Right hindlimb (tissue), 1 donor: ENCODE measurements at places on chromosomes 7 and 10.

- no peak for DNase-seq
These were observed 123.2 kb downstream of the ST7 start for GRCh38 chr7:117076426-117076943.

- DNase-seq, result no peak
These were observed 39.5 kb downstream of the CNNM1 start for GRCh38 chr10:99368646-99369045.

DNA sequence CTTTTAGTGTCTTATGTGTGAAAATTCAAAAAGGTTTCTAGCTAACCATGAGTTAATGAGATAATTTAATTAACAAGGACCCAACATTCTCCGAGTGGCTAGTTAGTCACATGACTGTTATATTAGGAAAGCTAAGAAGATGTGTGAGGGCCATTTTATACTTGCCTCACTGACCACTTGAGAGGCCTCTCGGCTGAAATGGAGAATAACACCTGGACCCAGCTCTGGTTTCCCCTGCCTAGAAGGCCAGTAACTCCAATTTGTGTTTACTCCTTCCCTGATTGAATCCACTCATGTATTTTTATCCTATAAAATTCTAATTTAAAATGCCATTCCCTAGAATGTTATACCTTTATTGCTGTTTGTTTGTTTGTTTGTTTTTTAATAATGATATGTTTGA is 1091.2 kb downstream of the KCNMA1 start:
- no peak for DNase-seq

- DNase-seq, result no peak
These were observed 167.6 kb downstream of the GRID1 start for GRCh38 chr10:86199041-86199440.

GRCh38 chr10:13887761-13888160 is 301.0 kb downstream of the PRPF18 start:
- no peak for DNase-seq

DNA sequence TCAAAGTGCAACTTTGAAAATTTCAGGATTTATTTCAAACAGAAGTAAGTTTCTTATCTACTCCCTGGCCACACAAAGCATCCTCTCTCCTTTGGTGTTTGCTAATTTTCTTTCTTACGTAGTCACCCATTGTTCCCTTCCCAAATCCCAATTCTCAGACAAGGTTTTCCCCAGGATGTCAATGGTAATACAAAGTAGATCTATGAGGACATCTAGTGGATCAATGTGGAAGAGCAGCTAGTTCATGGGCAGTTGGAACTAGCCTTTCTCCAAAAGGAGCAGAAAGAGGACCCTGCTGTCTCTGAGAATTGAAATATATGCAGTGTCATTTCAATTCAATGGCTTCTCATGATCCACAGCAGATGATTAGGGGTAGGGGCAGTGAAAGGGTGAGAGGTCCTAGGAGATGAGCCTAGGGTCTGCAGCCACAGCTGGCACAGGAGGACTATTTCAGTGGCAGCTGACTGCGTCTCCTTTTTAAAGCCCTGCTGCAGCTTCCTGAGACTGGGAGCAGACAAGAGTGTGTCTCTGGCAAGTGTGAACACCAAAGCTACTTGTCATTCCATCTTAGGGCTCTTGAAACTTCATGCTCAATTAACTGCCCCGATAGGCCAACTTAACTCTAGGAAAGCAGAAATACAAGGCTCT is 632.6 kb downstream of the KCNMA1 start:
- DNase-seq, result peak; percentile 35

GRCh38 chr10:36612436-36612835 is 513.0 kb upstream of the ANKRD30A start:
- no peak for DNase-seq

DNA sequence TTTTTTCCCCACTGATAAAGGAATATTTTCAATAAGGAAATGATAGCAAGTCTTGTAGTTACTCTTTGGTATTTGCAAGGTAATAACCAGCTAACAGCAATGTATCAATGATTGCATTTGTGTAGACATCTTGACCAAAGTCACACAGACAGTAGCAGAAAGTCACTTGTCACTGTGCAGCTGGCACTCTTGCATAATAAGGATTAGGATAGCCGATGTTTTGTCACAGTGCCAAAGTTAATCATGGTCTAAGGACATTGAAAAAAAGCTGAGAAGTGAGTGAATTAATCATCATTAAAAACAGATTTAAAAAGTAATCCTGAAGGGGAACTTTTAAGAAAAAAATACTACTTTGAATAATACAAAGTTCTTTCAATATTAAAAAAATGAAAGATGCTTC is 834.3 kb upstream of the C7orf33 start:
- no peak for DNase-seq

GRCh38 chr10:129656642-129657041 is 189.6 kb downstream of the MGMT start:
- DNase-seq, result no peak

GRCh38 chr10:124992462-124993344 is 50.8 kb downstream of the ZRANB1 start:
- peak; percentile 71 for DNase-seq

DNA sequence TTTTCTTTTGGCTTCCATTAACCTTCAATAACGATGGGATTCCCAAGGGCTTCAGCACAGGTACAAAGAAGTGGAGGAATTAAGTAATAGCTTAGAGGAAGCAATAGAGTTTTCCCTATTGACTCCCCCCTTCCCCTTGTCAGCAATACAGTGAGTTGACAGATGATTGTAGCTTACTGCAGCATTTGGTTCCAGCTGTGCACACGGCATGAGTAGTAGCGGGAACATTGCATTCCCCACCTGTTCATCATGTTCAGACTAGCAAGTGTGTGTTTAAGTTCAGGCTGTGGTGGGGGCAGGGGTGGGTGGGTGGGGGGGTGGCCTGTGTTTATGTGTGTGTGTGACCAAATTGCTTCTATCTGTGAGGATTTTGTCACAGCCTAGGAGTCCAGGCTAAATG is 4.6 kb upstream of the ADRA2A start:
- DNase-seq, result no peak

DNA sequence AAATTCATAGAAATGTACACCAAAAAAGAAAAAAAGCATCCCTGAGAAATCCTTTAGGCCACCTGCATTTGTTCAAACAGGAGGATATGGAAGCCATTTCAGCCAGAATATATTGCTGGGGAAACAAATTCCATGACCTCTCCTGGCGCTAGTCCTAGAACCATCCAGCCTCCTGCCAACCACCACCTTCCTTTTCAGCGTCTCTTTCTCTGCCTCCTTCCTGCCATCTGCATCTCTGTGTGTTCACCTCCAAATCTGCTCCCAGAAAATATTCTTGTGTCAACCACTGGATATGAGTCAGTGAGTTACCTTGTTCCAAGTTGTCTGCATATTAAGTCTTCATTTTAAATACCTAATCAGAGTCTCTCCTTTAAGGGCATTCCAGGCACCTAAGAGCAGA is 50.6 kb upstream of the NPY start:
- DNase-seq, result no peak

GRCh38 chr7:102841290-102841689 is 71.5 kb upstream of the LRRC17 start:
- DNase-seq, result peak; percentile 66

GRCh38 chr10:21030091-21030490 is 133.0 kb upstream of the NEBL start:
- no peak for DNase-seq

GRCh38 chr7:139937715-139938114 is 108.7 kb downstream of the TBXAS1 start:
- DNase-seq, result no peak

DNA sequence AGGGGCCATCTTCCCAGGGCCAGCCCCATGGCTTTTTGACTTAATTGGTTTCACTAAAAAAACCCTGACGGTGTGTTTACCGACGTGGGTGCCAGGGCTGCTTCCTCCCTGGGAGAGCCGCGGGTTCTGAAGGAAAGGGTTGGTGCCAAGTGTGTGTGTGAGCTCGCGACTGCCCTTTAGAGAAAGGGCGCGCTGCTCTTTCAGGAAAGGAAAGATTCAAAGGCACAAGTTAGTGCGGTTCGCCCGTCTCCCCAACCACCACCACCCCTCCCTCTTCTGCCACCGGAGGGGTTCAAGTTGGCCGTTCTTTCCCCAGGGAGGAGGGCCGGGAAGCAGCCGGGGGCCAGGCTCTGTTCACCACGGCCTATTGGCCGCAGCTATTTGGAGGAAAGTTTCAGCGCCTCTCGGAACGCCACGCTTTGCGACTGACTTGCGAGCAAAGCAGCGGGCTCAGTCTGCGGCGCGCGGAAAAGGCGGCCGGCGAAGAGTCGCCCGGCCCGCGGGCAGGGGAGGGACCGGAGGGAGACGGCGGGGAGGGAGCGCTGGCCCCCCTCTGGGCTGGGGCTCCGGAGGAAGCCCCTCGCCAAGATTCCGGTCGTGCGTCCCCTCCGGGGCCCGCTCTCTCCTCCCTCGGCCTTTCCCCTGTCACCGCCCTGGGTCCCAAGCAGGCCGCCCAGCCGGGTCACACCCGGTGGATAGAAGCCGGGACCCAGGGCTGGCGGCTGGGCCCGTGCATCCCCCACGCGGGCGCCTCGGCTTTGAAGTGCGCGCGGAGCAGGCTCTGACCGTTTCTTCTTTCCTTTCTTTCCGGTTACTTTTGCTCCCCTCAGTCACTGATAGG is 165.9 kb upstream of the PPP1R3A start:
- peak; percentile 82 for DNase-seq

GRCh38 chr7:133645884-133646391 is 393.1 kb downstream of the EXOC4 start:
- DNase-seq, result no peak

DNA sequence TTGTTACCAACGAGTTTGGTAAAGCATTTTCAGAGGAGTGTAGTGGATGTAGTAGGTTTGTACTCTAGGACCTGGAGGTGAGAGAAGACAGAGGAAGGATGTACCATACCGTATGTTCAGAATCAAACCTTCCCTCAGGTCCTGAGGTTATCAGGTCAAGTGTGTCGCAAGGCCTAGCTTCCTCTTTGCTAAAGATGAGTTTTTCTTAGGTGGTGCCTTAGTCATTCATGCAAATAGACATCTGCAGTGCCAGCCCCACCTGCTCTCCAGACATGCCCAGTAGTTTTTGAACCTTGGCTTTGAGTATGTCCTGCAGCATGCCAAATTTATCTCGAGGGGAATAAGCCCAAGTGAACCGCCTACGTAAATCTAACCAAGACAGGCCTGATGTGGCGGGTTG is 71.3 kb downstream of the HDAC9 start:
- DNase-seq, result no peak

DNA sequence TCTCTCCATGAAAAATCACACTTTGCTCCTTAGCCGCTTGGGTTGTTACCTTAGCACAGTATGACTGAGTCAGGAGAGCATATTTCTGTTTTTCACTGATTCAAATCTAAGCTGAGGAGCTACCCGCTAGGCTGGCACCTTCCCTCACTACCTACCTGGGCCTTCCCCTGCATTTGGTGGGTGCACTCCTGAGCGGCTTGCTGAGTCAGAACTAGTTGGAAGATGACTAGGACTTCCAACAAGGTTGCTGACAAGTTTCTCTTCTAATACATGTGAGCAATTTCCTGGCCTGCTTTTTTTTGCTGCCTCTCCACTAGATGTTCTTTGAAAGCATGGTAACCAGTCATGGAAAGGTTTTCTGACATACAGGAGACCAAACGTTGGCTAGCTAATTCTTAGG is 43.8 kb upstream of the SEC61G start:
- no peak for DNase-seq

GRCh38 chr10:103693812-103694205 is 161.6 kb downstream of the SH3PXD2A start:
- no peak for DNase-seq

GRCh38 chr10:78194050-78194449 is 160.4 kb downstream of the RPS24 start:
- DNase-seq, result no peak

- DNase-seq, result peak; percentile 63
These were observed 32.9 kb upstream of the ANKRD2 start for GRCh38 chr10:97539523-97540200.

GRCh38 chr10:118669020-118669791 is 73.8 kb upstream of the PRLHR start:
- peak; percentile 65 for DNase-seq

DNA sequence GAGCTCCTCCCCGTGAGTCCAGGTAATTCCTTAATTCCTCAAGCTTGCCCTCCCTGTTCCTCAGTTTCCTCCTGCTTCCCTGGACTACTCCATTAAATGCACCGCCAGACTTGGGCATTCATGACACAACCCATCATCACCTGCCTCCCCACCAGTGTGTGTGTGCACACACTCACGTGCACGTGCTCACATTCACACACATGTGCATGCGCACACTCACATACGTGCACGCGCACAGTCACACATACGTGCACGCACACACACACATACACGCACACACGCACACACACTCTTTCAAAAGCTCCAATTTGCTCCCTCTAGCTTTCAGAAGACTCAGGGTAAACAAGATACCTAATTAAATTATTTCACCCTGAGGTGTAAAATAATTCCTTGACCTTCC is 216.7 kb downstream of the FAM107B start:
- DNase-seq, result no peak

DNA sequence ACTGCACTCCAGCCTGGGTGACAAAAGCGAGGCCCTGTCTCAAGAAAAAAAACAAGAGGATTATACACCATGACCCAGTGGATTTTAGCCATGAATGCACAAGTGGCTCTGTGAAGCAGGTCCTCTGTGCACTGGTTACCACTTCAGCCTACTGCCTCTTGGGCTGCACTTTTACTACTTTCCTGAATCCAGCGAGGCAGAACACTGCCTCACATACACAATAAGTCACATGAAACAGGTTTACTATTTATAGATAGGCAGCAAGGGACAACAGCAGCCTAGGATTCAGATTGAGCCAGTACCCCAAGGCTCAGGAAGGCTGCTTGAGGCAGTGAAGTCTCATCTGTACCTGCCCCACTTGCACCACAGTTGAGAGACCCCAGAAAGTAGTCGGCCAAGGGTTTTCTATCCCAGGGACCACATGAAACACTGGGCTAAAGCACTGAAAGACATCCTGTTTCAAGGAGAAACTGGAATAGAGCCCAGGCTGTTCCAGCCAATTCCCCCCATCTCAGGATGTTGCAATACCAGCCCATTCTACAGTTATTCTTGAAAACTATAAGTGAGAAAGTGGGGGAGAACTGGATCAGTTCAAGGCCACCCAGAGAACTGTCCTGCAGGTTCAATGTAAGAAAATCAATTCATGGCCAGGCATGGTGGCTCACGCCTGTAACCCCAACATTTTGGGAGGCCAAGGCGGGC is 10.3 kb upstream of the OGDH start:
- no peak for DNase-seq

DNA sequence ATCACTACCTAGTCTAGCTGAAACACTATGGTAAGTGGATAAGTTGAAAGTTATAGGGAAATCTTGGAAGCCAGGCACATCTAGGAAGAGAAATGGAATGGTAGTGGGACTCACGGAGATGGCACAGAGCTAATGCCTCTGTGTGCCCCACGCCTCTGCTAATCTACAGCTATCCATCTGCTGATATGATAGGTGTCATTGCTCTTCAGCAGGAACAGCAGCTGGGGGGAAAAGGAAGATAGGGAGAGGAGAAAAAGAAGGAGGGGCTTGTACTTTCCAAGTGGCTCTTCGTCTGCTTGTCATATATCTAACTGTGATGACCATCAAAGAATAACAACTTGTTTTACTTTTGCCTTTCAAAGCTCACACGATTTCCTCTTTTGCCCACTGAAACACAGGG is 1199.1 kb upstream of the SORCS1 start:
- DNase-seq, result no peak

- DNase-seq, result peak; percentile 41
These were observed 30.3 kb downstream of the GBX1 start for GRCh38 chr7:151137076-151137675.
